ENCODE measurements at places on chromosomes 5 and 9.

GRCh38 chr9:8261737-8262136 is 462.2 kb upstream of the DMAC1 start:
- no peak for DNase-seq

DNA sequence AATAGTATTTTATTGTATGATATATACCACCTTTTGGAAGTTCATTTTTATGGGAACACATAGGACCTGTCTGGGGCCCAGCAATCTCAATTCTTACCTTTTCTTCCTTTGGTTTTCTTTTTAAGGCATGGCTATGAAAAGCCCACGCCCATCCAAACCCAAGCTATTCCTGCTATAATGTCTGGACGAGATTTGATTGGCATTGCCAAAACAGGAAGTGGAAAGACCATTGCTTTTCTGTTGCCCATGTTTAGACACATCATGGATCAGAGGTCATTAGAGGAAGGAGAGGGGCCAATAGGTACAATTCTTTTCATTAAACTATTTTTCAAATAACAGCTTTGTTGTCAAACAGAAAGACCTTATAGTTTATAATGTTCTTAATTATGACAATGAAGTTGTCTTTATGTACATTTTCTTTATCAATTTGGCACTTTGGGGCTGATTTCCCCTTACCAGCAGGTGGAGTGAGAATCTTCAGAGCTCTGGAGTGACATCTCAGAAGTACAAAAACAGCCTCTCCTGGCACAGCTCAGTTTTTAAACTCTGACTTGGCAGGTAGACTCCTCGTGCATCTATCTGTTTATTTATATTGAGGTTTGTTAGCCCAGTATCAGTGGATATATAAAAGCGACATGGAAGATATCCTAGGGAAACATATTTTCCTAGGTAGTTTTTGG is 25.8 kb downstream of the DDX46 start:
- DNase-seq: no peak

DNA sequence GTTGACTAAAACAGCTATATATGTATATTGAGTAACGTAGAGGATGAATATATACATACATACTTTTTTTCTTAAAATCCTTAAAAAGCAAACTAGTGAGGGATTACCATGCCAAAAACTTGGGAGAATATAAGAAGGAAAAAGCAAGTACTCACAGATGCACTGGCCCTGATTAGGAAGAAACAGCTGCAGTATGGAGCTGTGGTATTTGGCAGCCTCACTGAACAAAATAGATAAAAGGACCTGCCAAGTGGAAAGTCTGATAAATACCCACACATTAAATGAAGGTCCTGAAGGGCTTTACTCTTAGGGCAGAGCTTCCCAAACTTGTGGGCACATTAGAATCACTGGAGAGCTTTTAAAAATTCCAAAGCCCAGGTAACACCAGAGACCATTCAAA is 80.6 kb downstream of the FEM1C start:
- DNase-seq: no peak

DNA sequence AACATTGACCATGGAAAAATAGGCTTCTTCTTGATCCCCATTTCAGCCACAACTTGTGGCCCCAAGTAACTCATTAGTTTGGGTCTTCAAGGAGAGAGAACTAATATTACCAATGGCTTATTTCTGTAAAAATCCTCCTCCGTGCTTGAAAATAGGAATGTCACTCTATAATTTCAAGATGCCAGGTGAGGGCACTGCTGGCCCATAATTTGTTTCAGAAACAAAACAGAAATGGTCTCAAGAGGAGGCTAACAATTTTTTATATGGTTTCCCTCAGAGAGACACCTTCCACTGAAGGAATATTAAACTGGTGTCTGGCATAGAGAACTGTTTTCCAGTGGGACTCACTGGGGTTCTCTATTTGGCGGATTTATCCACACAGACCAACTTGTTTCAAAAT is 437.0 kb upstream of the TRPC7 start:
- DNase-seq: no peak
